Hematopoietic multipotent progenitor cell (in vitro differentiated cells): ENCODE measurements at places on chromosomes 13 and 19. TPM values are rescaled to one million over a fixed set of nuclear protein-coding genes. Genes with fewer than 3 reads are reported as not detected.

Gene DCLK1
- under 0.01 TPM for total RNA-seq

Gene LILRA6
- 0.27 TPM for total RNA-seq

Gene ZNF579
- total RNA-seq = 7.0 TPM

Gene C19orf67
- not detected for total RNA-seq

Gene DNAAF3
- 1.3 TPM for total RNA-seq

Gene BRME1
- 2.4 TPM for total RNA-seq

Gene HIPK4
- total RNA-seq = 0.27 TPM

- DNase-seq = no peak
Observed at GRCh38 chr13:37094840-37095239, 10.6 kb downstream of the CSNK1A1L start.

DNA sequence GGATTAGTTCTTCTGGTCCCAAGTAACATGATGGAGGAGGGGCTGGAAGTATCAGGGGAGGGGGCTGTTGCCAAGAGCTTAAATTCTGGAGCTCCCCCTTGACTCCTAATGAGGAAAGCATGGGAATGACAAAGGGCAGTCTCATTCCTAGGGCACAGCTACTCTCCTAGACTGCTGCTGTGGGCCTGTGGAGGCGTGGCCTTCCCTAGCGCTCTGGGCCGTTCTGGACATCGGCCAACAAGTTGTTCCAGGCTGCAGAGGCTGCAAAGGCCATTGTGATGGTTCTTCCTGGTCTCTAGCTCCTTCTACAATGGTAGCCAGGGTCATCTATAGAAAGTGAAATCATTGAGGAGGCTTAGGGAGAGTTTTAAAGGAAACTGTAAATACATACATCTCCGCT, 916.6 kb downstream of the DIAPH3 start:
- no peak for DNase-seq

DNA sequence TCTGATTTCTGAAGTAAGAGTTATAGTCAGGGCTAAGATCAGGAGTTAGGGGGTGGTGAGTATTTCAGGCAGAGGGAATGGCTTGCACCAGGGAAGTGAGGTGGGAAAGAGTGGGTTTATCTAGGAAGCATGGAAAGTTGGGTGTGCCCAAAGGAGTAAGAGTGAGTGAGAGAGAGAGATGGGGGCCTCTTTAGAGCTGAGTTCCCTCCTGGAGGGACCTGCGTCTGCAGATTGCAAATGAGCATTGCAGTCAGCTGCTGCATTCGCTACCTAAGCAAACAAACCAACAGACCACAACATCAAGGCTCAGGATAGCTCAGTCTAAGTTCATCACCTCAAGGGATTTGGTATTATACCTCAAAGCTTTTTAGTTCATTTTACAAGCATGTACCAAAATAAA, 405.8 kb downstream of the FGF9 start:
- DNase-seq = no peak

- peak; percentile 85 for DNase-seq
Observed at GRCh38 chr13:110421696-110422385, 114.8 kb downstream of the COL4A2 start.

DNA sequence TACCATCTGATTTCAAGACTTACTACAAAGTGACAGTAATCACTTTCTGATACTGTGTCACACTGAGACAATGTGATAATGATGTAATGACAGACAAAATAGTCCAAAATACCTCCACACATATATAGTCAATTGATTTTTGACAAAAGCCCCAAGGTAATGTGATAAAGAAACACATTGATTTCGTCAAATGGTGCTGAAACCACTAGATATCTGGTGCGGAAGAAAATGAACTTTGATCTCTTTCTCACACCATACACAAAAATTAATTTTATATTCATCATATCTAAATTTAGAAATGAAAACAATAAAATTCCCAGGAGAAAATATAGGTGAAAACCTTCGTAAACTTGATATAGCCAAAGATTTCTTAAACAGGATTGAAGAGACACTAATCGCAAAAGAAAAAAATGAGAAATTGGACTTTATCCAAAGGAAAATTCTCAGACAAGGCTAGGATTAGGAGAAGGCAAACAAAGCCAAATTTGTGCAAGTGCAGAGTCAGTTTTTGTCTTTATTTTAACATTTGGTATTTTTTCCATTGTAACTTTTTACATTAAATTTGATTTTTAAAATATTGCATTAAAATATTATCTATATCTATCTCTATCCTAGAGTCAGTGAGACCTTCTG, 739.9 kb downstream of the DIAPH3 start:
- no peak for DNase-seq

DNA sequence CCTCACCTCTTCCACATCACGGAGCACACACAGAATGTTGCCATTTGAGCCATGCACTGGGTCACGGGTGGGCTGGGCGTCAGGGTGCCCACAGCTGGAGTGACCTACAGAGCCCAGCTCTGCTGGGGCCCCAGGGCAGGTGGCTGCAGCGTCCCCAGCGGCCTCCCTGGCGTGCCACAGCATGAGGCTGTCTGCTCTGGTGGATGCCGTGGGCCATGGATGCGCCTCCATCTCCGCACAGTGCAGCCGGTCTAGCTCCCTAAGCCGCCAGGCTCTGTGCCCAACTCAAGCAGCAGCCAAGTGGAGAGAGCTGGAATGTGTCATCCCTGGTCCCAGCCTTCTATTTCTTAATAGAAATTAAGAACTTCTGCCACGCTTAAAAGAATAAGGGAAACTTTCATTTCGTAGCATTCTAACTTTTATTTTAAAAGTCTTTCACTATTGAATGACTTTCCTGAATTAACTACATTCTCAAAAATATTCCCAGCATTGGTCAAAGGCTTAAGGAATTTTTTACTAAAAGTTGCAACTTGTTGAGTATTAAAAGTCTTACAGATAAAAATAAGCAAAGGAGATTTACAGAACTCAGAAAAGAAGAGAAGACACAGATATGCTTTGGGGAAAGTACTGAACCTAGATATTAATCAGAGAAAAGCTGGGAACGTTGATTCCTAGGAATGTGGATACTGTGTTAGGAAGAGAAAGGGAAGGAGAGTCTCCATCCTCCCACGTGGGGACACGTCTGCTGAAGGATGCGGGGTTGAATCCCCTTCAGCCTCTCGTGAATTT, 59.3 kb downstream of the ATP11A start:
- no peak for DNase-seq

DNA sequence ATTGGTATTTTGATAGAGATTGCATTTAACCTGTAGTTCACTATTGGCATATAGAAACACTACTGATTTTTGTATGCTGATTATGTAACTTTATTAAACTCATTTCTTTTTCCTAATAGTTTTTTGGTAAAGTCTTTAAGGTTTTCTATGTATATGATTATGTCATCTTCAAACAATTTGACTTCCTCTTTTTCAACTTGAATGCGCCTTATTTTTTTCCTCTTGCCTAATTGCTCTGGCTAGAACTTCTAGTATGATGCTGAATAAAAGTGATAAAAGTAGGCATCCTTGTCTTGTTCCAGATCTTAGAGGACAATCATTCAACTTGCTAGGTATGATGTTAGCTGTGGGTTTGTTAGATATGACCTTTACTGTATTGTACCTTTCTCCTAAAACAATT, 1034.9 kb downstream of the PCDH9 start:
- no peak for DNase-seq

- no peak for DNase-seq
Observed at GRCh38 chr13:20566468-20566897, 474 bp upstream of the IFT88 start.

- no peak for DNase-seq
Observed at GRCh38 chr13:99361197-99361596, 54.0 kb upstream of the GPR183 start.

DNA sequence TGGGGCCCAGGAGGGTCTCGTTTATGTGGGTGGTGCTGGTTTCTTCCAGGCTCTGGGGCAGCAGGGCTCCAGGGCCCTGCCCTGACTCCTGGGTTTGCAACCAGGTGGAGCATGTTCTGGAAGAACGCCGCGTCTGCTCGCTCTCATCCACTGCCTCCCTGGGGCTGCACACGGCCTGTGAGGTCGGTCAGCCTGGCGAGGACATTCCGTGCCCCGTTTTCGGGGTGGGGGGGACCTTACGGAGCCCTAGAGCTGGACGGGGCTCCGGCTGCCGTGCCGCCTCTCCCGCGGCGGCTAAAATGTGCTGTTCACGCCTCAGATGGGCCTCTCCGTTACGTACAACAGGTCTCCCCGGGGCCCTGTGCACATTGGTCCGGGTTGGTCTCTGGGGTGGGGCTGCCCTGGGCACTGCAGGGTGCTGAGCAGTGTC, 3.3 kb downstream of the GNA11 start:
- DNase-seq = no peak

GRCh38 chr13:83414393-83414792, 467.9 kb downstream of the SLITRK1 start:
- DNase-seq = no peak

DNA sequence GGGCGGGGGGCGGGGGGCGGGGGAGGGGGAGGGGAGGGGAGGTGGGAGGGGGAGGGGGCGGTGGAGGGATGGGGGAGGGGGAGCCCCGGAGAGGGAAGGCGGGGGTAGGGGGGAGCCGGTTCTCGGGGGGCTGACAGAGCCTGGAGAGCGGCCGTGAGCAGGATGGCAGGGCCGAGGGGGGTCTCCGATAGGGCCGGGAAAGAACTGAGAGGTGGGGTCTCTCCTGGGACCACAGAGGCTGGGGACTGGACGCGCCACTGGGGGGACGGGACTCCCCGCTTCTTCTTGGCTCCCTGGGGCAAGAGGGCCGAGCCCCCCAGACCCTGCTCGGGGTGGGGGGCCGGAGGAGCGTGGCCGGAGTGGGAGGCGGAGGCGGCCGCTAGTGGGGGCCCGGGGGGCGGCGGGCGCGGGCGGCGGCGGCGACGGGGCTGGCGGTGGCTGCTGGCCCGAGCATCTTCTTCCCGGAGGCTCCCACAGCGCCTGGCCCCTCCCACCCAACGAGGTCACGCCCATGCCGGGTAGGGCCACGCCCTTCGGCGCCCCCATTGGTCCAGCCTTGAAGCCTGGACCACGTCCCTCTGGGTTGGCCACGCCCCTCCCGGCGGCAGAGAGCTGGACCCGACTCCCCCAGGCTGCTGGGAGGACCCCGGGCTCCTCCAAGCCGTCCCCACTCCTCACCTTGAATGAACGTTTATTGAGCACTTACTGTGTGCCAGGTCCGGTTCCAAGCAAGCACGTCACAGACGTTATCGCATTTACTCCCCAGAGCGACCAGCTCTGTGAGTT, at the start of gene NOVA2:
Gene NOVA2 (minus strand): TSS at position 313 of the 786 bp plus-strand sequence. CDS start 514 bp downstream, outside the sequence.
- no peak for DNase-seq
